ENCODE measurements at places on chromosomes 11 and 22.

GRCh38 chr11:12674936-12675696, 895 bp downstream of the TEAD1 start:
- peak overlapping the region; percentile 98 for H3K27ac ChIP-seq
- peak overlapping the region; percentile 83 for H3K4me3 ChIP-seq
- H3K4me1 ChIP-seq: no peaks in the 10 kb centered on the region
- no peak for DNase-seq

- no peaks in the 10 kb centered on the region for H3K36me3 ChIP-seq
- H3K4me1 ChIP-seq: no peaks in the 10 kb centered on the region
- H3K4me3 ChIP-seq: no peak overlapping the region
- no peak overlapping the region for H3K27ac ChIP-seq
- no peaks in the 10 kb centered on the region for H3K27me3 ChIP-seq
These were observed 3.0 kb downstream of the CBLIF start for GRCh38 chr11:59842316-59842715.

- H3K4me3 ChIP-seq: no peak overlapping the region
- no peaks in the 10 kb centered on the region for H3K36me3 ChIP-seq
- H3K4me1 ChIP-seq: no peaks in the 10 kb centered on the region
These were observed 157.1 kb downstream of the FBXO7 start for GRCh38 chr22:32631507-32632255.

DNA sequence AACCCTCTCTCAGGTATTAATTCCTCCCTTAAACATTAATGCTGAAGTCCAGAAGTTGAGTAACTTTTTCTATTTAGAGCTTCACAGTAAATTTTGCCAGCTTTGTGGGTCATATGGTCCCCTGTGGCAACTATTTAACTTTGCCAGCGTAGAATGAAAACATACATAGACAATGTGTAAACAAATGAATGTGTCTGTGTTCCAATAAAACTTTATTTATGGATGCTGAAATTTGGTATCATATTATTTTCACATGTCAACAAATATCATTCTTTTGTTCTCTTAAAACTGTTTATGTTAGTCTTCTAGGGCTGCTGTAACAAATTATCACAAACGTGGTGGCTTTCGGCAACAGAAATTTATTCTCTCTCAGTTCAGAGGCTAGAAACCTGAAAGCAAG, 85.1 kb downstream of the TMEM135 start:
- H3K4me3 ChIP-seq: no peak overlapping the region
- H3K27ac ChIP-seq: no peak overlapping the region
- H3K27me3 ChIP-seq: no peaks in the 10 kb centered on the region
- no peaks in the 10 kb centered on the region for H3K36me3 ChIP-seq

GRCh38 chr11:35146711-35147110, 7.7 kb downstream of the CD44 start:
- DNase-seq: no peak
- no peaks in the 10 kb centered on the region for H3K27me3 ChIP-seq
- peaks cover 13% of the 10 kb centered on the region for H3K4me1 ChIP-seq
- H3K36me3 ChIP-seq: no peaks in the 10 kb centered on the region
- H3K4me3 ChIP-seq: no peak overlapping the region
- H3K27ac ChIP-seq: no peak overlapping the region

GRCh38 chr22:40654522-40655167, 18.1 kb upstream of the MRTFA start:
- H3K4me1 ChIP-seq: peaks cover 13% of the 10 kb centered on the region
- H3K36me3 ChIP-seq: no peaks in the 10 kb centered on the region
- H3K27ac ChIP-seq: peak overlapping the region; percentile 80
- no peak overlapping the region for H3K4me3 ChIP-seq

GRCh38 chr11:69810289-69811118, 8.7 kb downstream of the FGF3 start:
- no peak for DNase-seq
- no peak overlapping the region for H3K4me3 ChIP-seq
- H3K27me3 ChIP-seq: no peaks in the 10 kb centered on the region
- H3K27ac ChIP-seq: no peak overlapping the region
- H3K36me3 ChIP-seq: no peaks in the 10 kb centered on the region

- no peak overlapping the region for H3K27ac ChIP-seq
- H3K36me3 ChIP-seq: no peaks in the 10 kb centered on the region
- H3K4me3 ChIP-seq: no peak overlapping the region
- no peaks in the 10 kb centered on the region for H3K4me1 ChIP-seq
- DNase-seq: no peak
These were observed 47.0 kb downstream of the LDLRAD3 start for GRCh38 chr11:35990816-35991215.

GRCh38 chr22:46113110-46113909, 37.0 kb upstream of the PPARA start:
- no peak overlapping the region for H3K4me3 ChIP-seq
- H3K27ac ChIP-seq: peak overlapping the region; percentile 99
- no peaks in the 10 kb centered on the region for H3K36me3 ChIP-seq
- peaks cover 23% of the 10 kb centered on the region for H3K4me1 ChIP-seq
- no peak for DNase-seq

DNA sequence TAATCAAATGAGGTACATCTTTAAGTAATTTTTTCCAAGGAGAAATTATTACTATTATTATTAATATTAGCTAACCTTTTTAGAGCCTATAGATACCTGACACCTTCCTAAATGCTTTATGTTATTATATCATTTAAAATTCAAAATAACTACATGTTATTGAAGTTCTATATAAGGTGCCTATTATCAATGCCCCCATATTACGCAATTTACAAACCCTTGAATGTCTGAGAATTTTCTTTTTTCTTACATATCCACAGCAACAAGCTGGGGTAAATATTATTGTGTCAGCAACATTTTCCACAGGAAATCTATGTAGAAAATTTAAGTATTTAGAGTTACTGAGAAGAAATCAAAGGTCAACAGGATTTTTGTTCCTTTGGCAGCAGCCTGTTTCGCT, 327.3 kb downstream of the NXPE2 start:
- no peak overlapping the region for H3K27ac ChIP-seq
- DNase-seq: no peak
- no peaks in the 10 kb centered on the region for H3K36me3 ChIP-seq
- no peaks in the 10 kb centered on the region for H3K27me3 ChIP-seq
- no peak overlapping the region for H3K4me3 ChIP-seq
- no peaks in the 10 kb centered on the region for H3K4me1 ChIP-seq

DNA sequence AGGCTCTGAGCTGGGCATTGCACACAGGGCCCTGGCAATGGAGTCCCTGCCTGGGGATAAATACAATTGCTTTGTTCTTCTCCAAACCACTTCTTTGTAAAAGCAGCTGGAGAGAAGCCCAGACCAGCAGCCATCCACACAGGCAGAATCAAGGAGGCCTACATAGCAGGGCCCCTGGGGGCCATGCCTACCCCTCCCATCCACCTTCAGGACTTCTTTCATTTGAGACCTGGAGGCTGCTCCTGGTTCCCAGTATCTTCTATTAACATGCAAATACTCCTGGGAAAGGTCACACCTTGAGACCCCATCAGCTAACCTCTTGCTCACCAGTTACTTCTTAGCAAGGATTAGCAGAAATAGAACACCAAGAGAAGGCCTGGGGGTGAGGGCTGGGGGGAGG, 511.1 kb downstream of the SOX6 start:
- no peaks in the 10 kb centered on the region for H3K27me3 ChIP-seq
- no peaks in the 10 kb centered on the region for H3K36me3 ChIP-seq
- H3K27ac ChIP-seq: no peak overlapping the region
- DNase-seq: no peak

GRCh38 chr11:77080643-77081210, 14.0 kb downstream of the CAPN5 start:
- no peak overlapping the region for H3K27ac ChIP-seq
- H3K27me3 ChIP-seq: no peaks in the 10 kb centered on the region
- no peak for DNase-seq
- no peaks in the 10 kb centered on the region for H3K4me1 ChIP-seq
- H3K36me3 ChIP-seq: no peaks in the 10 kb centered on the region
- no peak overlapping the region for H3K4me3 ChIP-seq

GRCh38 chr22:46482056-46482675, 55.3 kb downstream of the CELSR1 start:
- no peak overlapping the region for H3K27ac ChIP-seq
- H3K27me3 ChIP-seq: no peaks in the 10 kb centered on the region
- DNase-seq: no peak
- no peak overlapping the region for H3K4me3 ChIP-seq
- no peaks in the 10 kb centered on the region for H3K36me3 ChIP-seq

- H3K27me3 ChIP-seq: no peaks in the 10 kb centered on the region
- H3K36me3 ChIP-seq: no peaks in the 10 kb centered on the region
- H3K27ac ChIP-seq: no peak overlapping the region
- DNase-seq: no peak
- no peaks in the 10 kb centered on the region for H3K4me1 ChIP-seq
These were observed 71.2 kb upstream of the GDPD4 start for GRCh38 chr11:77372726-77373125.

DNA sequence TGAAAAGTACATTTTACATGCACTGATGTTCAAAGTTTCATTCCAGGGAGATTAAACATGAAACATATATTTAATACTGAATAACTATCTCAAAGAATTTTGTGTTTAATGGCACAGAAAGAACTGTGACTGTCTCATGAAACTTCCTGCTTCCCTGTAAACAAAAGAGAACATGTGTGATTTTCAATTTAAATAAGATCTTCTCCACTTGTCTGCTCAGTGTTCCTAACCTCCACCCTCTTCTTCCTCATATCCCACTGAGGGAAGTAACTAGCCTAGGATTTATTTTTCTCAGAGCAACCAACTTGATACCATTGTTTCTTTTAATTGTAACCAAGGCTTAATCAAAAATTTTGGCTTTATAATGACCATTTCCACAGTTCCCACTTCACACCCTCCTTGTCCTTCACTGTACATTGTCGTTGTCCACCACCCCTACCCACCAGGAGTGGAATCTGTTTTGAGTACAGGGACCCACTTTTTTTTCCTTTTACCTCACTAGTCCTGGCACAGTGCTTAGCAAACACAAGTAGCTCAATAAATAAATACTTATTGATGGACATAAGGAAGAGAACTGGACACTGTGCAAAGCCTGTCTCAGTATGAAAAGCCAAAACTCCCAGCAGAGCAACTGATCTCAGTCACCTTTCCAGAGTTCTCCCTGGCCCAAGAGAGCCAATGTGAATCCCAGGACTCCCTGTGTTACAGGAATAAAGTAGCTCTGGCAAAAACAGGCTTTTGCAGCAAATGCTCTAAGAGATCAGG, 4.2 kb downstream of the CPSF7 start:
- no peak overlapping the region for H3K4me3 ChIP-seq
- H3K27me3 ChIP-seq: no peaks in the 10 kb centered on the region
- no peak overlapping the region for H3K27ac ChIP-seq
- no peak for DNase-seq
- H3K4me1 ChIP-seq: no peaks in the 10 kb centered on the region

GRCh38 chr11:14420223-14420622, 61.2 kb upstream of the RRAS2 start:
- H3K4me1 ChIP-seq: no peaks in the 10 kb centered on the region
- no peak overlapping the region for H3K27ac ChIP-seq
- no peak overlapping the region for H3K4me3 ChIP-seq

DNA sequence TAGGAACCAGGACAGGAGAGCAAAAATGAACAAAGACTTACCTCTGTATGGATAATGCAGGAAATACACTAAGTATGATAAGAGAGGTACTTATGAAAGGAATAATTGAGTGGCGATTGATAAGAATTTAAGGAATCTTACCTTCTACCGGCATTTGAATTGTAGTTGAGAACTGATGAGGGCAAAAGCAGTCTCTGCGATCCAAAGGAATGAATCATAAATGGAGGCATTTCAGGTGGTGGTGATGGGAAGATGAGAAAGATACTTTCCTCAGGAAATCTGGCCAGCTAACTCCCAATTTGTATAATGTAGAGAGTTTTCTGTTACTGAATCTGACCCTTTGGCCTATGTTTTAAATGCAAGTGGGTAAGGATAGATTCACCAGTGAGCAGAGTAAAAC, 71.9 kb upstream of the C11orf87 start:
- H3K4me3 ChIP-seq: no peak overlapping the region
- no peak for DNase-seq
- H3K27me3 ChIP-seq: no peaks in the 10 kb centered on the region
- H3K36me3 ChIP-seq: no peaks in the 10 kb centered on the region
- no peaks in the 10 kb centered on the region for H3K4me1 ChIP-seq

DNA sequence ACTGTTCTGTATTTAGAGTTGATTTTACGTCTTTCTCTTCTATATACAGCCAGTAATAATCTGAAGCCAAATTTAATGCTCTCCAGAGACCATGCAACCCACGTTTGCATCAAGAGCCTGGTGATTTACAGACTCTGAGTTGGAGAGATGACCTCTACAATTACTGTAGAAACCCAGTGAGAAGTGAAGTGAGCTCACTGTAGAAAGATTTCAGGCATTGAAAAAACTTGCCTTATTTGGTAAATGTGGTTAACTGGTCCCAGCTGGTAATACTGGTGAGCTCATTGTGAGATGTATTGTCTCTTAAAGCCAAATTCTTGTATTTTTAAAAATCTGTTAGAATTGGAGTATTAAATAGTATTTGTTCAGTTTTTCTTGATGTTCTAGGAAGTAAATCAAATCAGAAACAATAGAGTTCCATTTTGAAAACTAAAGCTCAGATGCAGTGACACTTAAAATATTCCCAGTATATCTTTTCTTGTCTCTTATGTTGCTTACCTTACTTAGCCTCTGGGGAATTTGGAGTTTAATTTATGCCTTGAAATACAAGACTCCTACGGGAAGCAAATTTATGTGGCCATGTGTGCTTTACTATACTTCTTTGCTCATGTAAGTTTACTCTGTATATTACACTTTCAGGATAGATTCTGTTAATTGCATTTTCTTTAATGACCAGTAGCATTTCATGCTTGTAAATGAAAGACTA, 189.9 kb downstream of the ARHGAP42 start:
- no peaks in the 10 kb centered on the region for H3K27me3 ChIP-seq
- peak overlapping the region; percentile 73 for H3K27ac ChIP-seq
- DNase-seq: no peak
- H3K4me3 ChIP-seq: no peak overlapping the region
- no peaks in the 10 kb centered on the region for H3K36me3 ChIP-seq

- DNase-seq: no peak
- H3K36me3 ChIP-seq: no peaks in the 10 kb centered on the region
- peak overlapping the region; percentile 38 for H3K4me3 ChIP-seq
These were observed 2.0 kb downstream of the FAT3 start for GRCh38 chr11:92226331-92227229.

DNA sequence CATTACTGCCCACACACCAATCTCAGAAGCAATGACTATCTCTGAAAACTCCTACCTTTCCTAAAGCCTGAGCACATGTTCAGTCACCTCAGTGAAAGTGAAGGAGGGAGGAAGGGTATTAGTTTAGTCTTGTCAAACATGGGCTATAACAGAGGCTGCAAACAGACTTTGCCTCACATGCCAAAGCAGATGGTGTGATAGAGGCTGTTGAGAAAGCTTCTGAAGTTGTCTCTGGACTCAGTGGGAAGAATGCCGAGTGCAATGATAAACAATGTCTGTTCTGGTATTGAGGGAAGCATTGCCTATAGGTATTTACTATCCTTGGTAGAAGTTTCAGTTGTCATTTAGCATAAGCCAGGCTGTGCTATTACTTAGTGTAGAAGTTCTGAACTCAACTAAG, 314.5 kb upstream of the CCDC90B start:
- H3K36me3 ChIP-seq: no peaks in the 10 kb centered on the region
- H3K27ac ChIP-seq: no peak overlapping the region
- H3K4me3 ChIP-seq: no peak overlapping the region
- no peaks in the 10 kb centered on the region for H3K4me1 ChIP-seq
- H3K27me3 ChIP-seq: no peaks in the 10 kb centered on the region
- DNase-seq: no peak

GRCh38 chr22:40056559-40056958, 61.8 kb downstream of the FAM83F start:
- no peak overlapping the region for H3K27ac ChIP-seq
- H3K4me3 ChIP-seq: no peak overlapping the region
- DNase-seq: no peak
- no peaks in the 10 kb centered on the region for H3K36me3 ChIP-seq

Data from breast epithelium (tissue), 4 donors.